ENCODE measurements at places on chromosomes 12 and 14.

GRCh38 chr14:76194327-76194726 lies 42.6 kb downstream of the GPATCH2L start:
- DNase-seq, result no peak

DNA sequence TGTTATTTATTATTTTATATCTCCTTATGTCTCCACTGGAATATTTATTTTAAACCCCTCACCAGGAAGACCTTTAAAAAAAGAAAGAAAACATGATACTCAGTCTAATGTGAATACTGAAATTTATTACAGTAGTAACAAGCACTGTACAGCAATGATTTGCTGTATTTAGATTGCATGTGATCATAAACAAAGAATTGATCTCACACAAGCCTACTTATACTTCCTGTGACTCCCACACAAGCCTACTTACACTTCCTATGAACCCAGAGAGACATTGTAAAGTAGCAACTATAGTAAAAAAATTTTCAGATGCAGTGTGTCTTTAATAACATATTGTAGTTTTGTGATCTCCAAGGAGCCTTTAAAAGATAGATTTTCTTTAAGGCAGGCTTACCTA lies 142.7 kb upstream of the SYT1 start:
- no peak for DNase-seq

DNA sequence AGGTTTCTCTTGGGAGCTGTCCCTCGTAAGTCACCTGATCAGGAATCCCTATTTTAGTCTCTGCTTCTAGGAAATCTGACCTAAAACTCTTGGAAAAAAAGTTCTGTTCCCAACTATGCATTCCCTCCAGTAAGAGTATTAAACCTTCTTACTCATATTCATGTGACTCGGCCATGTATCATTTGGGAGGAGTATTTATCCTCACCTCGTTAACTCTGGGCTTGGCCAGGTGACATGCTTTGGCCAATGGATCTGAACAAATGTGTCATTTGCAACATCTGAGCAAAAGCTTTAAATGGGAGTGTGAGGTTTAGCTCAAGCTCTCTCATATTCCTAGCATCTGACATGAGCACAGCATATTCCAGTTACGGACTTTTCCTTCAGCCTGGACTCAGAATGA lies 226.8 kb downstream of the NUAK1 start:
- DNase-seq, result no peak

DNA sequence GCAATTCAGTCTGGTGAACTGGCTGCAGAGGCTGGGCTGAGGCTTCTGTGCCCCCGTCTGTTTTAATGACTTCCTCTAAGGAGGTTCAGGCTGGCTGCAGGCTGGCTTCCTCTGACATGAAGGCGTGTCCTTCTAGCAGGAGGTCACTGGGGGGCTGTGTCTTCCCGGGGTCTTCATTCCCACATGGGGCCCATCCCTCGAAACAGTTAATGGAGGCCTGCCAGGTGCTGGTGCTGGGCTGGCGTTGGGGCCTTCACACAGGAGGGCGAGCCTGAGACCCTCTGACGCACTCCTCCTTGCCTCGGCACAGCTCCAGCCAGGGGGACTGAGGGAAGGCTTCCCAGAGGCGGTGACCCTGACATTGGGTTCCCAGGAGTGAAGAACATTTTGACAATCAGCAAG lies 57.7 kb upstream of the DLK1 start:
- no peak for DNase-seq

DNA sequence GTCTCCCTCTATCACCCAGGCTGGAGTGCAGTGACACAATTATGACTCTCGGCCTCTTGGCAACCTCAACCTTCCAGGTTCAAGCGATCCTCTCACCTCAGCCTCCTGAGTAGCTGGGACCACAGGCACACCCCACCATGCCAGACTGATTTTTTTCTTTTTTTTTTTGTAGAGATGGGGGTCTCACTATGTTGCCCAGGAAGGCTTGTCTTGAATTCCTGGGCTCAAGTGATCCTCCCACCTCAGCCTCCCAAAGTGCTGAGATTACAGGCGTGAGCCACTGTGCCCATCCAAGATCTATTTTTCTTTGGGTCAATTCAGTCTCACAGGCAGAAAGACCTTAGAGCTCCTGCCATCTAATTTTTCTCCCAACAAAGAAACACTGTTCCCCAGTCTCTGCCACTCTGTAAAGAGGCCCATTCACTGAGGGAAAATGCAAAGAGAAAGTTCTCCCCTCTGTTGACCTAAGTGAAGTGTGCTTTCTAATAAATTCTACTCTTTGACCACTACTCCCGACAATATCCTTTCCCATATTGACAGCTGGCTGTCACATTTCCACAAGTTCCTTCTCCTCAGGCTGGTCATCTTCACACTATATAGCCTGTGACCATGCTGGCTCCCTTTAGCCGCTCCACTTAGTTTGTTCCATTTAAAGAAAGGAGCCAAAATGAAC lies 23.3 kb downstream of the TMED8 start:
- no peak for DNase-seq

GRCh38 chr14:74549588-74549987 lies 56.0 kb downstream of the ISCA2 start:
- no peak for DNase-seq

- DNase-seq, result no peak
These were observed 27.8 kb upstream of the PCNX1 start for GRCh38 chr14:70879448-70879847.

DNA sequence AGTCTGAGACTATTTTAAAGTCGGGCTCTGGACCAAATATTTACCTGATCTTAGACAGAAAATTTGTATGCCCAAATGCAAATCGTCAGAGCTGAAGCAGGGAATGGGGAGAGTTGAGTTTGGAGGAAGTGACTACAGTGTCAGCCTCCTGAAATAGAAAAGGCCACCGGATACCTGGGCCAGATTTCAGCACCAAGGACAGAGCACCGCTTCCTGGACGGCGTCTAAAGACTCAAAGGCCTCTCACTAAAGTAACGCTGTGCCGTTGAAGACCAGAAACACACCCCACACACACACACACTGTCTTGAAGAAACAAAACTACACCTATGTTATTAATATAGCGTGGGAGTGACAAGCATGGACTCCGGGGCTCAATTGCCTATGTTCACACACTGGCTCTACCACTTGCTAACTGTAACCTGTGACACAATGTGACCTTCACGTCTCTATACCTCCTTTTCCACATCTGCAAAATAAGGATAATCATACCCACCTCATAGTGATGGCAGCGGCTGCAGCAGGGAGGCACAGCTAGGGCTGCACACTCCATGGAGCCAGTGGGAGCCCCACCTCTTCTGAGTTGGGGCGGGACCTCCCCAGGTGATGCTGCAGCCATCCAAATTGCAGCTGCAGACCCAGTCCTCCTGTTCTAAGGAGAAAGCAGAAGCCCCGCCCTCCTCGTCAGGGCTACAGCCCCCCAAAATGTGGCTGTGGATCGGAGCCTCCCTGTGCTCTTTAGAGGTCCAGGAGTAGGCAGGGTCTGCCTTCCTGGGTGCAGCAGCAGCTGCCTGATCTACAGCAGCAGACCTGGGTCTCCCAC lies 35.6 kb downstream of the KRT76 start:
- DNase-seq, result peak; percentile 20

GRCh38 chr14:88012495-88012894 lies 7.6 kb downstream of the GPR65 start:
- DNase-seq, result no peak

GRCh38 chr12:121762269-121762668 lies 31.2 kb downstream of the RHOF start:
- DNase-seq, result no peak

DNA sequence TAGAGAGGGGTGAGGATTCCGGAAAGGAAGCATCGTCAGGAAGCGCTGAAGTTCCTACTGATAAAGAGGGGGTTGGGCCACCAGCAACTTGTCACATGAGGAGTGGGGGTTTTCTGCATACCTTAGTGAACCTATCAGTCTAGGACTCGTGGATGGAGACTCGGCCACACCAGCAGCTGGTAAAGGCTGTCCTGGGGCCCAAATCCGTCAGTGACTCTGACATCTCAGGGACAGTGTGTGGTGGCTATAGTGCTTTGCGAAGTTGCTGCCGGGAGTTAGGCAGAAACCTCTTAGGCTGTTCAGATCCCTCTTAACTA lies 16.4 kb downstream of the RNASE2 start:
- no peak for DNase-seq

DNA sequence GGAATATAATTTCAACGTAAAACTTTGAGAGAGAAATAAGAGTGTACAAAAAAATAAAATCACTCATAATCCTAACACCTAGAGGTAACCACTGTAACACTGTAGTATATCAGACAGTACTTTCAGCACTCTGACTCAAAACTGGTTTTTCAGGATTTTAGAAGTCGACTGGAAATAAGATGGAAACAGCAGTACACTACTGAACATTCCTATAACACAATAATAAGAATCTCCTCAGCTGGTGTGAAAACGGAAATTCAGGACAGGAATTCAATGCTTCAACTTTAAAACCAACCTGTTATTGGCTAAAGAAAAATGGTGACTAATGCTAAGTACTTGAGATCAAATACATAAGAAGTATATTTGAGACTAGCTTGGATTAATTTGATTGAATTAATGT lies 12.3 kb upstream of the PITPNM2 start:
- DNase-seq, result no peak

Measured in activated T-helper 1 cell treated with Interleukin-2 at 50 U/mL for 16 hours (primary cell).